Fibroblast of lung (primary cell): ENCODE measurements at places on chromosomes 2 and 18. TPM values are rescaled to one million over a fixed set of nuclear protein-coding genes. Genes with fewer than 3 reads are reported as not detected.
A peak's percentile ranks its signal among the peaks of the same experiment; 100 is the strongest.

Gene LOXHD1
- total RNA-seq = not detected in 2 replicates

Gene B3GNT7
- under 0.01 and 0.17 TPM in 2 replicates for total RNA-seq

Gene COX7A2L
- 180 and 270 TPM in 2 replicates for total RNA-seq

Gene NTSR2
- under 0.01 TPM in 1 of 2 replicates, not detected in the other for total RNA-seq

GRCh38 chr2:240568678-240569522 is 616 bp downstream of the RNPEPL1 start:
- H3K36me3 ChIP-seq = no peaks in the 10 kb centered on the region
- H3K4me1 ChIP-seq = peaks cover 23% of the 10 kb centered on the region
- DNase-seq = peak; percentile 62
- no peaks in the 10 kb centered on the region for H3K27me3 ChIP-seq

- no peak for DNase-seq
- H3K36me3 ChIP-seq = no peaks in the 10 kb centered on the region
Observed at GRCh38 chr2:32805104-32806095, 141.4 kb upstream of the LTBP1 start.
